Smooth muscle cell of the brain vasculature (primary cell): ENCODE measurements at places on chromosomes 7 and 10.

GRCh38 chr10:107686095-107686494 is 521.6 kb upstream of the SORCS1 start:
- DNase-seq: no peak

- no peak for DNase-seq
These were observed 757 bp upstream of the GRID1 start for GRCh38 chr10:86367152-86367951.

GRCh38 chr10:106973288-106973687 is 191.2 kb downstream of the SORCS1 start:
- DNase-seq: no peak

DNA sequence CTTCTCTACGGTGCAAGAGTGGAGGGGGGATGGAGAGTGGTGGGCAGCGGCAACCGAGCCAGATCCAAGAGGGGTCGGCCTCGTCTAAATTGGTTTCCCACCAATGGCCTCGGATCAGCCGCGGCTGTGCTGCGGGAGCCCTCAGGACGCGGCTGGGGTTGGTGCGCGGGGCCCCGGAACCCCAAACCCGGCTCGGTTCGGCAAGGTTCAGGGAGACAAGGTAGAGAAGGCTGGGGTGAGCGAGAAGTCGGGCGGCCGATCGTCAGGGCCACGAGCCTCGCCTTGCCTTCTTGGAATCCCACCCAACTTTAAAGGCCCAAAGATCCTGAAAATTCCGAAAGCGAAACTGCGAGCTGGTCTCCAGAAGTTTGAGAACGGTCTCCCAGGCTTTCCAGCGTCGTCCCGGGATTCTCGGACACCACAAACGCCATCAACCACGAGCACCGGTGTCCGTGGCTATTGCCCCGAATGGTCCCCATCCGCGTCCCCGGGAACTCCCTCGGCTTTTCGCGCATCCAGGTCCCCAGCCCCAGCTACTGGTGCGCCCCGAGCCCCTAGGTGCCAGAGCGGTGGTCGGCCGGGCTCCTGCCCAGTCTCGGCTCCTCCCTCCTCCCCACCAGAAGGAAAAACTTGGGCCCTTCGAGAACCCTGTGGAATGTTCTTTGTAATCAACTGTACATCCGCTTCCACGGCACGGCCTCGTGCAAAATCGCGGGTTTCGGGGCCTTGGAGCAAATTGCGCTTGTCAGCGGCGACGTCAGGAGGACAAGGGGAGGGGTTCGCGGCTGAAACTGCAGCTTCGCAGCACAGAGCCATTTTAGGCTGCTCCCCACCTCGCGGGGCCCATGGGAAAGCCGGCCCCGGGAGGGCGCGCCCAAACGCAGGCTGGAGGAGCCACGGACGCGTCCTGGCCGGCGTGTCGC is 3.2 kb downstream of the SFMBT2 start:
- DNase-seq: no peak

GRCh38 chr10:7956508-7956907 is 98.0 kb upstream of the GATA3 start:
- DNase-seq: no peak

DNA sequence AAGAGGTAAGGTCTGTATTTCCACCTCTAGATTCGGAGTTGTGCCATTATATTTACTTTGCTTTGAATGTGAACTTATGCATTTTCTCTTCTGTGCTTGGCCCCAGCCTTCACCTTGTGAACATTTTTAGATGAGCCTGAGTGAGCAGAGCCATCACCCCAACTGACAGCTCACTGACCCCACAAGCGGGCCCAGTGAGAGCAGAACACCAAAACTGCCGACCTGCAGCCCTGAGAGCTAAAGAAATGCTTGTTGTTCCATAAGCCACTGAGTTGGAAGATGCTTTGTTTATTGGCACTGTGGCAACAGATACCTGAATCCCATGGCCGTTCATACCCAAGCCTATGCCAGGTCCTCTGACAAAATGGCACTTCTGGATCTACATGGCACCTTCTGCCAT is 37.8 kb downstream of the C10orf90 start:
- DNase-seq: no peak

- no peak for DNase-seq
These were observed 122.1 kb upstream of the RNF32 start for GRCh38 chr7:156518466-156518865.

DNA sequence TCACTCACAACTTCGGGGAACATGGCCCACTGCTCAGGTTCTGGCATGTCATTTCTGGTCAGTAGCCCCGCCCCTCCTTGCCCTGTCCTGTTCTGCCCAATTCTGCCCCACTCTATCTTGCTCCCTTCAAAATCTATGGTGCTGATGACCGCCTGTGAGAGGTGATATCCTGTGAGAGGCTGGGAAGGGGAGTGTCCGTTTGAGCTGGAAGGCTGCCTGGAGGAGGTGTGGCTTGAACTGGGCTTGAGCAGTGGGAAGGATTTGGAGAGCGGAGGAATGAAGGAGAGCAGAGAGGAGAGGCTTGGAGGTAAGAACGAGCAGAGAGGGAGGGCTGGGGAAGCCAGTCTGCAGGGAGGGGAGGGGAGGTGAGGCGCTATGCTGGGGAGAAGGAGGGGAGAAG is 145.3 kb downstream of the RPS24 start:
- DNase-seq: no peak

- no peak for DNase-seq
These were observed 28.7 kb downstream of the WIPI2 start for GRCh38 chr7:5218564-5219360.

DNA sequence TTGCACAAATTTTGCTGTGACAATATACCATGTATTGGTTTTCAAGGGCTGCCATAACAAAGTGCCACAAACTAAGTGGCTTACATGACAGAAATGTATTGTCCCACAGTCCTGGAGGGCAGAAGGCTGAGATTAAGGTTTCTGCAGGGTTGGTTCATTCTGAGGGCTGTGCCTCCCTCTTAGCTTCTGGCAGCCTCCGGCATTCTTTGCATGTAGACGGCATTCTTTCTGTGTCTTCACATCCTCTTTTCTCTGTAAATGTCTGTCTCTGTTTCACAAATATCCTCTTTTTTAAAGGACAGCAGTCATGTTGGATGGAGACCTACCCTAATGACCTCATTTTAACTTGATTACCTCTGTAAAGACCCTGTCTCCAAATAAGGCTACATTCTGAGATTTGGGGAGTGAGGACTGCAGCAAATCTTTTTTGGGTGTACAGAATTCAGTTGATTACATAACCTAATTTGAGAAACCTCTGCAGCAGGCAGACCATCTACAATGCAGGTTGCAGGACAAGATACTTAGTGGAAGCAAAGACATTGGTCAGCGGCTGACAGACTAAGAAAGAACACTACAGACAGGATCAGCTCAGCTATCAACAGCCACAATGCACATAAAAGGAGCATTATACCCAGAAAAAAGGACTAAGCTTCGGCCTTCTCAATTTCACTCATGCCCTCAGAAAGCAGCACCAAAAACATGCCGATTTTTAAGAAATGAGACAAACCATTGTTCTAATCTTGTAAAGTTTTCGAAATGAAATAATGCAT is 84.6 kb upstream of the FAM3C start:
- no peak for DNase-seq
